Stimulated activated CD4-positive, alpha-beta T cell treated with anti-CD3 and anti-CD28 coated beads, Interleukin-12 subunit alpha, Interleukin-12 subunit beta, amount 100 ng/mL, for 4 hours (primary cell): ENCODE measurements at places on chromosomes 11 and 22.
A peak's percentile ranks its signal among the peaks of the same experiment; 100 is the strongest.

DNA sequence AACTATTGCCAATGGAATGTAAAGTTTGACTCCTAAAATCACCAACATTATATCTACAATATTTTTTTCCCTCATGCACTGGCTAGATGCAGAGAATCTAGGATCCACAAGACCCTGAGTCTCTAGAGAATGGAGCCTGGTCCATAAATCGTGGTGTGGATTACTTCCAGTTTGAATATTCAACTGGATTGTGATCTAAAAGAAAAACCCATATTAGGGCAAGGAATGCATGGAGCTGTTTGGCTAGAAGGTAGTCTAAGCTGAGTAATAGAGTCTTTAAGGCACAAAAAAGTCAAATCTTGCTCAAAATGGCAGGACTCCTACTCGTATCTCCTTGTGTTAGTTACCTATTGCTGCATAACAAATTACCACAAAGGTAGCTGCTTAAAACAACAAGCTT lies 9.4 kb upstream of the MS4A5 start:
- DNase-seq = no peak

GRCh38 chr11:76624500-76625379 lies 45.8 kb downstream of the LRRC32 start:
- DNase-seq = no peak

DNA sequence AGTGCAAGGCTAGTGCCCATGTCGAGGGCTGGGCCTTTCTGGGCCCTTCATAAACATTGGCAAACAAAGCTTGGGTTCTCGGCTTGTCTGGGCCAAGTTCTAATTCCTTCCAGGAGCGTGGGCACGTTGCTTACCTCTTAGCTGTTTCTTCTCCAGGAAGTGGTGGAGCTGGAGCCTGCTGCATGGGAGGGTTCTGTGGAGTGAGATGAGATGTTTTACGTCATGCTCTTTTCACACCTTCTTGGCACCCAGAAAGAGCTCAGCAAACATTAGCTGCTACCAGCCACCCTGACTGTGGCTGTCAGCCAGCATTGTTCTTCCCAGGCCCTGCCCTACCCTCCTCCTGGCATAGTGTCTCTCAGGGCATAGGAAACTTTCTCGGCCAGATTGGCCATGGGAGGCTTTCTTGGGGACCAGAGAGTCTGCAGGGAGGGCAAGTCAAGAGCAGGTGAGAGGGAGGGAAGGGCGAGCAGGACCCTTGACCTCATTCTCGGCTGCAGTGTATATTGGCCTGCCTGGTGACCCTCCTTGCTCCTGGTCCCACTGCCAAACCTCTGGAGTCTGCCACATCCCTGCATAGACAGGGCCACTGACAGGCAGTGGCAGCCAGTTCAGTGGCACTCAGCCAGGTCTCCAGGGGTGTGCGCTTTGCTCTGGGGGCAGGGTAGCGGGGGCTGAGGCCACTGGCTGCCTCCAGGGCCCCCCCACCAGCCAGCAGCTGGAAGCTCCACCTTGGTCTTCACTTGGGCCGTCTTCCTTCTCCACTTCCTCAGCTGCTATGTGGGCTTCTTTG lies 98.8 kb downstream of the BCR start:
- no peak for DNase-seq

DNA sequence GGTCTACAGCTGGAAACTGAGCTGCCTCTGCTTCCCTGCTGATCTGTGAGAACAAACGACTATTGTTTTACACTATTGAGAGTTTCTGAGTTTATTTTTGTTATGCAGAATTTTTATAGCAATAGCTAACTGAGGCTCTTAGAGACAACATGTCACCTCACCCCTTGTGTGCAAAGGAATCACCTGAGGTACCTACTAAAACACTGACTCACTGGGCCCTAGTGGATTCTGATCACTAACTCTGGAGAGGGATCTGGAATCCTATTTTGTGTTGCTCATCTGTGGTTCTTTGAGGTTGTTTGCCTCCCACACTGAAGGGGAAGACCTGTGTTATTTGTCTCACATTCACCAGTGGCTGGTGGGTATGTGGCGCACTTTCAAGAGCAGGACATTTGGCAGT lies 13.4 kb upstream of the B3GAT1 start:
- DNase-seq = no peak

GRCh38 chr11:121450401-121450800 lies 1.7 kb upstream of the SORL1 start:
- DNase-seq = no peak

- DNase-seq = no peak
Observed at GRCh38 chr11:103294516-103294915, 185.3 kb downstream of the DYNC2H1 start.

DNA sequence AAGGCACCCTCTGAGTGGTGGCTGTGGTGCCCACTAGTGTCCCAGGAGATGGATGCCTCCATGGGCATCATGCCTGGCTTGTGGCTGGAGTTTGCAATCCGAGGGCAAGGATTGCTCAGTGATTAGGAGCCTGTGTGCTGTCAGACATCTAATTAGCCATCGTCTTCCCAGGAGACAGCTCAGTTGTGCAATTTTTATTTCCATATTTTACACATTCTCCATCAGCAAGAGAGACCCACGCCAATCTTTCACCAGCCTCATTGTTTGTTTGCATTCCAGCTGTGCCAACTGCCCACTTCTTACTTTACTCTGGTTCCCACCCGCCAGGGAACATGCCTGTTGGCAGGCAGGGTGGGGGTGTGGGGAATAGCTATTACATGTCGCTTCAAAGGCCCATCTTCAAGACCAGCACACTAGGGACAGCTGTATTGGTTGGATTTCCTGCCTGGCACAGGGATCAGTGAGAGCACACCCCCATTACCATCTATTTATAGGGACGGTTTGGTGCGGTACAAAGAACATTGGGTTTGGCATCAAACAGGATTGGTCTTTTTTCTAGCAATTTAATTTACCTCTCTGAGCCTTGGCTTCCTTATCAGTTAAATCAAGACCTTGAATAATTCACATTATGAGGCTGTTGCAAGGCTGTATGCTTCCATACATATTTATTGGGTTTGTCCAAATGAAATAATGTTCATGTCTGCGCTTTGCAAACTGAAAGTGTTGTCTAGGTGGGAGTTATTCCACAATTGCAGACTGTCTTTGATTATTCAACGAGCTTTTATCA lies 80.7 kb upstream of the NAV2 start:
- DNase-seq = no peak

GRCh38 chr22:34414467-34415440 lies 494.5 kb upstream of the LARGE1 start:
- DNase-seq = no peak

DNA sequence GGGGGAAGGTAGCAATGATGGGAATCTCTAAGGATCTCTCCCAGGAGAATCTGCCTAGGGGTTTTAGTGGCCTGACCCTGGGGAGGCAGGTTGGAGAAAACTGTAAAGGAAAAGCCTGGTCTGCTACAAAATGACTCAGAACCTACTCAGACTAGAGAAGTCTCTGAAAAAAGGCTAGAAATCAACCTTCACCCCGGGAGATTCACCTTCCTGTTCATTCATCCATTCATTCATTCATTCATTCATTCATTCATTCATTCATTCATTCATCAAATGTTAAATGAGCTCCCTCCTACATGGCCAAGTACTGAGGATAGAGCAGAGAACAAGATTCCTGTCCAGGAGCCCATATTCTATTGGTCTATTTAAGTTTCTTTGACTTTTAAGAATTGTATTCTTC lies 8.9 kb upstream of the ANKK1 start:
- no peak for DNase-seq

DNA sequence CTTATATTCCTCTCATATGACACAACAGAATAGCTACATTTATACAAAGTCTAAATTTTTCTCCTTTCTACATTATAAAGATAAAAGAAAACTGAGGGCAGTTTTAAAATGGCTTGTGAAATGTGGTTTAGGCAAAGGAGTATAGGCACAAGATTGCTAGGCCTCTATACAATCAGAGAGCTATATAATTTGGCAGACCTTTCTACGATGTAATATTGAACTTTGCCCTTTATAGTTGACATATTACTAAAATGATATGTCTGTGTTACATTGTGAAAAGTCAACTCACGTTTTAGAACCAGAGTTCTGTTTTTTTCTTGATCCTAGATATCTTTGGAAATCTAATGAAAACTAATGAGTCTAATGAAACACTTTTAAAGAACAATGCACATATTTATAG lies 430.2 kb downstream of the DLG2 start:
- no peak for DNase-seq

DNA sequence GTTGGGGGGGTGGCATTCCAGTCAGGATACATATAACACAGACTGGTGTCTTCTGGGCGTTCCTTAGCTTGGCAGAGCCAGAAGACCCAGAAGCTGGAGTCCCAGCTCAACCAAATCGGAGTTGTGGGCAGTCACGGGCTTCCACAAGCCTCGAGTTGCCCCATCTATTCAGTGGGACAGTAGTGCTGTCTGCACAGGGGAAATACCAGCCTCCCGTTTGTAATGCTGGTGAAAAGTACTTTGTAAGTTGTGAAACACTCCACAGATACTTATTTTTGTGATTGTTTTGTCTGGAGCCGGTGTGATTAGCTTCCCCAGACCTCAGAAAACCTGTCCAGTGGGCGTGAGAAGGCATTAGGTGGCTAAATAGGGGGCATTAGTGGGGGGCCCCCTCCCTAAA lies 13.6 kb downstream of the DGKZ start:
- no peak for DNase-seq

DNA sequence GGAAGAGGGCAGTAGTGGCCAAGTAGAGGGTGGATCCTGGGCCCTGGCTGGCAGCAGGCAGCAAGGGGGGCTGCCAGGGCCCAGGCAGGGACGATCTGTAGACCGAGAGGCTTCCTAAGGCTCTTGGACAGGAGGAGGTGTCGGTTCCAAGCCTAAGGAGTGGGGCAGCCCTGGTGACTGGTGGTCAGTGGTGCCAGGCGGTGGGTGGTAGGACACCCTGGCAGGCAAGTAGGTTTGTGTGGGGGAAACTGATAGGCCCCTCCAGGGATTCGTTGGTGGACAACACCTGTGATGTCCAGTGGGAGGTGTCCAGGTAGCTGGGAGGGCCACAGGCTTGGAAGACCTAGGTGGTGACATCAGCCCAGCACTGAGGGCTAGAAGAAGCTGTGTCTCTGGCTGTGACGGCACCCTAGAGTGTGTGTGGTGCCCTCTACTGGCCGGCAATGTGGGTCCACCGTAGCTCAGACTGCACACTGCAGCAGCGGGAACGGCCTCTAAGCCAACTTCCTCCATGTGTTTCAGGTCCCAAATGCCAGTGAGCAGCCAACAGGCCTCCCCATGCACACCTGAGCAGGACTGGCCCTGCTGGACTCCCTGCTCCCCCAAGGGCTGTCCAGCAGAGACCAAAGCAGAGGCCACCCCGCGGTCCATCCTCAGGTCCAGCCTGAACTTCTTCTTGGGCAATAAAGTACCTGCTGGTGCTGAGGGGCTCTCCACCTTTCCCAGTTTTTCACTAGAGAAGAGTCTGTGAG lies 9.4 kb upstream of the SAMM50 start:
- peak; percentile 68 for DNase-seq
